ENCODE measurements at places on chromosomes 13 and 19.
A peak's percentile ranks its signal among the peaks of the same experiment; 100 is the strongest.

DNA sequence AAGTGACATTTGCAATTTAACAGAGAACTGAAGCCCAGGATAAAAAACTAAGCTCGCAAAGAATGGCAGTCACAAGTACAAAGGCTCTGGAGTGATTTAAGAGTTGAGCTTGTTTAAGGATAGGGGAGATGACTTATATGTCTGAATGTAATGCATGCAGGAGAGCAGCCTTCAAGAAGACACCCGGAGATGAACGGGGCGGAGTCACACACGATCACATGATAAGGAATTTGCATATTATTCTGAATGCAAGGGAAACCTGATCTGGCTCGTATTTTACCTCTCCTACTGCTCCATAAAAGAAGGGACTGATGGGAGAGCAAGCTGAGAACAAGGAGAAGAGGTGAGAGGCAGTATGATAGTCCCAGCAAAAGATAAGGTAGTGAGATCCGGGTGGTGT, 12.9 kb downstream of the TBC1D4 start:
- no peak for DNase-seq

GRCh38 chr13:63044589-63045313, 1629.1 kb upstream of the PCDH20 start:
- no peak for DNase-seq

GRCh38 chr13:98998831-98999638, 21.2 kb upstream of the DOCK9 start:
- no peak for DNase-seq

DNA sequence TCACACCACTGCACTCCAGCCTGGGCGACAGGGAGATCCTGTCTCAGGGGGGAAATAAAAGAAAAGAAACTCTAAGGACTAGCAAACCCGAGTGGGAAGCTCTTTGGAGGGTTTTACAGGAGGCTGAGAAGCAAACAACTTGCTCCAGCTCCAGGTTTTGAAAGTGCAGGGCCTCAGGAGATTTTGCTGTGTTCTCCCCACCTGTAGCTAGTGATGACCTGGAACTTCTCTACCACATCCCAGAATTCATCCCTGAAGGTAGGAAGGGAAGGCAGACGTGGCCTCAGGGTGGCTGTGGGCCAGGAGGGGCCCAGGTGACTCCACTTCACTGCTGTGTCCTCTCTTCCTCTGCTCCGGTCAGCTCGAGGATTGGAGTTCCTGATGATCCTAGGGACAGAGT, 16.3 kb upstream of the PSMD8 start:
- no peak for DNase-seq

GRCh38 chr13:100594731-100595130, 6.1 kb upstream of the GGACT start:
- DNase-seq, result no peak

DNA sequence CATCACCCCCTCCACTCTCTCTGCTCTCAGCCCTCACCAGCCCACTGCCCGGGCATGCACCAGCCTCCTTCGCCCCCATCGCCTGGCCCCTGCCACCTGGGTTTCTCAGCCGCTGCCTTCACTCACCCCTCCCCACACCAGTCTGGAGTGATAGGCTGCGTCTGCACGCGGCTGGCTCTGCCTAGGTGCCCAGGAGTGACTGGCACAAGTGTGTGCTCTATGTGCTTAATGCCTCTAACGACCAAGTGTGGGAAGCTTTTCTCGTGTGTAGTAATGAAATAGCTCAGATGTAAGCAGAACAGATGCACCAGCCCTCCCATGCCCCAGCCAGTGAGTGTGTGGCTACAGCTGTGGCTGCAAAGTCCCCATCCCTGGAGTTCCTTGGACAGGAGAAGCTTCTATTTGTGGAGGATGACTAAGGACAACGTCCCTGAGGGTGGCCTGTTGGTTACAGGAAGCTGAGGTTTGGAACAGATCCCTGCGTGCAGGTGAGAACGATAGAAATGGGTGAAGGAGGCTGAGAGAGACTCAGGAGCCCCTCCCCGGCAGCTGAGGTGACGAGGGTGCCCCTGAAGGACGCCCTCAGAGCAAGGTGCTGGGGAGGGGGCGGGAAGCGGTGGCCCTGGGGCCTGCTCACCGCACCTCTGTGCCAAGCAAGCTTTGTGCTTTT, 35.6 kb downstream of the ATP11A start:
- no peak for DNase-seq

- no peak for DNase-seq
Observed at GRCh38 chr13:32947411-32948276, 68.6 kb upstream of the KL start.

DNA sequence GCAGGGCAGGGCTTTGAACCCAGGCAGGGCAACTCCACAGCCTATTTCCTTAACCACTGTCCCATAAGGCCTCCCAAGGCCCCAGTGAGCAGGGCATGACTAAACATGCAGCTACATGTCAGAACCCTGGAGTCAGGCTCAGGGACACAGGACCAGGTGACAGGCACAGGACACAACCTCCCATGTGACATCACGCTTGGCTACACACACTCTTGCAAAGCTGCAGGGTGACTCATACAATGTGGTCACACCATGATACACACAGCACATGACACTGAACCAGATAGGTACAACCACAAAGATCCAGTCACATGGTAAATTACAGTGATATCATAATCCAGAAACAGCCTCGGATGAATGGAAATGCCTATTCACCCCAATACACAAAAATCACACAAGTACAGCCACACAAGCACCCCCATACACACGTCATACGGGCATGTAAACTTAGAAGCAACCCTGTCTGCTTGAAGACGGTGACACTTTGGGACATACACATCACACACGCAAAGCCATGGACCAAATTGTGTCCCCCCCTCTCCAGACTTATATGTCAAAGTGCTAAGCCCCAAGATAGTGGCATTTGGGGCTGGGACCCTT, 14.5 kb downstream of the KLK4 start:
- DNase-seq, result peak; percentile 87

DNA sequence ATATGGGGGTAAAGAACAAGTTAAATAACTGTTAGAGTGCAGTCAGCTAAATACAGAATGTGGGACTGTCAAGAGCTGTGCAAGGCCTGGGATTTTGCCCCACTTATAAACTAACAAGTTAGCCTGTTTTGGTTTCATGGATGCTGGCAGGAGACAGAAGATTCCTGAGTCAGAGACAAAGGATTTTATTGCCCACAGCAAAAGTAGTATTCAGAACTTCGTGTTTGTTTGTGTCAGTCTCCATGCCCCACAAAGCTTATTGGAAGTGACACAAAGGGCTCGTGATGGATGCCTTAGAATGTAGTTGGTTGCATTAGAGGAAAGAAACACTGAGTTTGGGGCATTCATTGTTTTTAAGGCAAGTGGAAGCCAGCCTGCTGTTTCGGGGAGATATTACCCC, 22.2 kb upstream of the SPRYD7 start:
- no peak for DNase-seq

DNA sequence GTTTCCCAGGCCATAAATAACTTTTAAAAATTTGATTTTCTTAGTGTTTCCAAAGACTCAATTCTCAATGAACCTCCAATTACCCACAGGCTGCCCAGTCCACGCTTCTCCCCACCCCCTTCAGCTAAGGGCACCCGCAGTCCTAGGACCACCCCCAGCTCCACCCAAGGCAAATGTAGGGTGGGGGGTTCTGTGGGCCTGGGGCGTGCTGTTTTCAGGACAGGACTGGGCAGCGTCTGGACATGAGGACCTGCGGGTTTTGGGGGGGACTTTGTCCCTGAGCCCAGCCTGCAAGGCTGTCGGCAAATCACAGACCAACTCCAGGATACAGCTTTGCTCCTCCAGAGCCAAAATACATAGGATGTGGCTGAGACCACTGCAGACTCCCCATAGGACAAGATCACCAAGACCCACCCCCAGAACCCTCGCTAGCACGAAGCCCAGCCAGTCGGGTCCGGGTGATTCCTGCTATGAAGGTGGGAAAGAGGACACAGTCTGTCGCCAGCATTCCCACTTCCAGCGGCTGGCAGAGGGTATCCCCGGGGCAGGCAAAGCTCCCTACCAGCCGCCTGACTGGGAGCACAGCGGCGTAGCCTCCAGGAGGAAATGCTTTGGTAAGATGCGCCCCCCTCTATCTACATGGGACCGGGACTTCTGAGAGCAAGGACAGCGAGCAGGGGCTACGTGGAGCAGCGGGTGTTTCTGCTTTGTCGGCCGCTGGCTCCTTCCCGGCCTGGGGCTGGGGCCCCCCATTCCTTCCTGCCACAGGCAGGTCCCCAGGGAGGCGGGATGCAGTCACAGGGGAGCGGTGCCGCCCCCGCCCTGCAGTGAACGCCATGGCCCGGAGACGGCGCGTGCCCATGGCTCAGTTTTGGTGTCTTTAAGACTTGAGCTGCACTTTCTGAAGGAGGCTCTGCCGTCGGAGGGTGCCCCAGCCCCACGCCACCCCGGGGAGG, 1.6 kb upstream of the TIMM13 start:
- DNase-seq, result no peak

- DNase-seq, result no peak
Observed at GRCh38 chr13:46182491-46182877, 507 bp upstream of the LCP1 start.

DNA sequence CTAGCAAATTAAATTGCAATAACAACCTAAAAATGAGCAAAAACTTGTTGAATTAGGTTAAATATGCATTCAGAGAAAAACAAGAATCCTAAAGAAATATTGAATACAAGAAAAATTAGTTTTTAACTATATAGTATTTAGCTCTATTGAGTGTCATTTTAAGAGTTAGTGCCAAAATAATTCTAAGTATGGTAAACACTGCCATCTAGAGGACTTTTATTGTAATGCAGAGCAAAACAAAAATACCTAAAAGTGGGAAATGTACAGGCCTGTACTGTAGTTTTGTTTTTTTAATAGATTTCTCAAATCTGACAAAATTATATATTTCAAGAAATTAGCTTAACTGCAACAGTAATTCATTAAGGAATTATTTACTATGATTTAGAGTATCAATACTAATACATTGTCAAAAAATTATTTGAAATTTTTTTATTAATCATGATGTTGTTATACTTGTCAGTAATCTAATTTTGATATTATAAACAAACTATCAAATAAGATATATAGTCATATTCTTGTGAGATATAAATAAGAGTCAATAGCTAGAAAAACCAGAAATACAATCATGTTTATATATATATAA, 8.2 kb upstream of the PCDH9 start:
- peak; percentile 23 for DNase-seq

GRCh38 chr13:49217962-49218492, 2.1 kb upstream of the MLNR start:
- no peak for DNase-seq

Measured in GM10248 (cell line).